ENCODE measurements at places on chromosomes 1 and 21. TPM values are rescaled to one million over a fixed set of nuclear protein-coding genes. Genes with fewer than 3 reads are reported as not detected.
A peak's percentile ranks its signal among the peaks of the same experiment; 100 is the strongest.

- DNase-seq: no peak
Observed at GRCh38 chr1:61482170-61482734, 242.7 kb downstream of the TM2D1 start.

- no peak for DNase-seq
Observed at GRCh38 chr1:58964880-58965279, 181.0 kb upstream of the JUN start.

DNA sequence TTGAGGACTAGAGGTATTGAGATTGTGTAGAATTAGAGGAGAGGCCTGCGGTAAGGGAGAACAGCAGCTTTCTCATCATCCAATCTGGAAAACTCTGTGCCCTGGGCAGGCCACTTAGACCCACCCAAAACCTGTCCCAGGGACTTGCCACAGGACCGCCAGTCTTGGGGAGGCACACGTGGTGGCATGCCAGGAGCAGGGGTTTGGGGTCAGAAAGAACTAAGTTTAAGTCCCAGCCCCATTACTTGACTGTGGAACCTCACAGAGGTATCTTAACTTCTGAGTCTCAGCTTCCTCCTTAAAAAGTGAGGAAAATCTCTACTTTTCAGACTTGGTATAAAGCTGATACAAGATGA, 356.6 kb downstream of the HHAT start:
- no peak for DNase-seq

GRCh38 chr1:160251011-160251410, 11.3 kb downstream of the DCAF8 start:
- DNase-seq: no peak

DNA sequence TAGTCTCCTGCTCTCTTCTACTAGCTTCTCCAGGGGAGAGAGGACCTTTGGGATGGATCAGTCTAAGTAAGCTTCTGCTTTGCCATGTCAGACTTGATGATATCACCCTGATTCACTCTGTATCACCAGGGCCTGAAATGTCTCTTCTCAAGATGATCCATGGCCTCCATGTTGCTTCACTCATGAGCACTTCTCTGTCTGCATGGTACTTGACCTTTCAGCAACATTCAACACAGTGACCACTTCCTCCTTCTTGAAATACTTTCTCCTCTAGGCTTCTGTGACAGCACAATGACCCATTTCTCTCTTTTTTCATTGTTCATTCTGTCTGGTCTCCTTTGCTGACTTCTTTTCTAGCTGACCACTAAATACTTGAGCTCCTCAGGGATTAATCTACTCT, 35.3 kb upstream of the NGF start:
- DNase-seq: no peak

DNA sequence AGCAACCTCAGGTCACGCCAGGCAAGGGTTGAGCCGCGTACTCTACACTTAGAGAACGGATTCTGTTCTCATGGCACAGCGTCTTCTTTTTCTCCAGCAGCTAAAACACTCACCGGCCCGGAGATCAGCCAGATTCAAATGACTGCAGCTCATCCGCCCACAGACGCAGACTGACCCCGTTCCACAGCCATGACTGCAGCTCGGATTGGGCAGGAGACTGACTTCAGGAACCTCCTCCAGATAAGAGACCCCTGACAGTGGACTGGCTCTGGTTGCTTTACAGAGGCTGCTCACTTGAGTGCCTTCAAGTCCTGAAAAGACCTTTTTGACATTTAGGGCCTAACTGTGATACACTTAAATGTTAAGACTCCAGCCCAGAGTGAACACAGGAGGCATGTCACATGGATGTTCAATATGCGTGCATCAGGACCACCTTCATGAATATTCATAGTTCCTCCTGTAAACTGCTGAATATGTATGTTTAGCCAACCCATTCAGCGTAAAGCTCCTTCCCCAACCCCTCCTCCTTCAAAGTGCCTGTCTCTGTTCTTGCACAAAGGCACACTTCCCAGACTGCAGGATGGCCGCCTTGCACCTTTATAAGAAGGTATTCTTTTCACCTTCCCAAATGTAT, 42.6 kb downstream of the BACE2 start:
- no peak for DNase-seq

DNA sequence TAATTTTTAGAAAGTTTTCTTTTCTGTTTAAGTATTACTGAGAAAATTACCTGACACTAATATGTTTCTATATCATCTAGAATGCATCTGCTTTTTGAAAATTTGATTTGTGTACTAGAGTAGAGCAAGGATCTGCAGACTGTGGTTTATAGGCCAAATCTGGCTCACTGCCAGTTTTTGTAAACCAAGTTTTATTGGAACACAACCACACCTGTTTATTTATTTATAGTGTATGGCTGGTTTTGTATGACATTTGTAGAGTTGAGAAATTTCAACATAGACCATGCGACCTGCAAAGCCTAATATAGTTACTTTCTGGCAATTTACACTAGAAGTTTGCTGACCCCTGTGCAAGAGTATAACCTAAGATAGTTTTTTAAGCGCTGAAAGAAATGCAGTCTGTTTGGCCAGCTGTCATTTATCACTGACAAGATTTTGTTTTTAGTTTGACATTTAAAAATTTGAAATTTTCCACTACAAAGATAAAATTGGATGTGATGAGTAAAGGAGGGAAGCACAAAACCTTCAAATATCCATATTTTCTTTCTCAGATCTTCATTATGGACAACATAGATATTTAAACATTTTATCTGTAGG, 36.1 kb upstream of the CACYBP start:
- no peak for DNase-seq

- DNase-seq: no peak
Observed at GRCh38 chr21:44771896-44772525, 29.6 kb downstream of the UBE2G2 start.

DNA sequence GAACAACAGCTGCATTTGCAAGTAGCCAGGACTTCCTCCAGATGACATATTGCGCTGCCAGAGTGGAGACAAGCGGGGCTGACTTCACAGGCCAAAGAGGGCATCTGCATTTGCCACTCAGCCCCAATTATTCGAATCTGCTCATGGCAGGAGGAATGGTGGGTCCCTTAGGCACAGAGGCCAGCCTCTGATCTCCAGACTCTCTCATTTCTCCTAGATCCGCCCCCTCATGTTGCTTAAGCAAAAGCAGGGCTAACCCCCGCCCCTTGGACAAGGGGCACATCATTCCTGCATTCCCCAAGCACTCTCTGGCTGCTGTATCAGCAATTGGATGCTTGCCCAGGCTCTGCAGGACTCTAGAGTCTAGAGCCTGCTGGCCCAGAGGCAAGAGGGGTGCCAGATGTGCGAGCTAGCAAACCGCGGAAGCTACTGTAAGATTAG, 262.4 kb downstream of the ST6GALNAC3 start:
- peak; percentile 57 for DNase-seq

- no peak for DNase-seq
Observed at GRCh38 chr1:110135246-110135645, 15.0 kb upstream of the SLC6A17 start.

AMIGO1 gene
- 17.1 TPM for total RNA-seq

CYP4A11 gene
- total RNA-seq: not detected

OR2T33 gene
- total RNA-seq: not detected

KIF21B gene
- total RNA-seq: 0.63 TPM
